ENCODE measurements at places on chromosomes 11 and 22.

- H3K27me3 ChIP-seq, result peaks cover 37% of the 10 kb centered on the region
- H3K27ac ChIP-seq, result peak overlapping the region; percentile 65
- H3K4me3 ChIP-seq, result peak overlapping the region; percentile 75
- H3K4me1 ChIP-seq, result peaks cover 21% of the 10 kb centered on the region
- H3K36me3 ChIP-seq, result no peaks in the 10 kb centered on the region
These were observed 846 bp upstream of the OAF start for GRCh38 chr11:120209746-120210625.

- H3K4me1 ChIP-seq, result peaks cover 7% of the 10 kb centered on the region
- H3K4me3 ChIP-seq, result no peak overlapping the region
- H3K27me3 ChIP-seq, result no peaks in the 10 kb centered on the region
- no peak overlapping the region for H3K27ac ChIP-seq
- H3K36me3 ChIP-seq, result peaks cover 17% of the 10 kb centered on the region
- DNase-seq, result no peak
These were observed 72.8 kb upstream of the CLNS1A start for GRCh38 chr11:77710358-77710757.

- no peak overlapping the region for H3K27ac ChIP-seq
- H3K4me3 ChIP-seq, result no peak overlapping the region
- no peaks in the 10 kb centered on the region for H3K4me1 ChIP-seq
- H3K27me3 ChIP-seq, result no peaks in the 10 kb centered on the region
- DNase-seq, result no peak
These were observed 17.3 kb downstream of the TRPM5 start for GRCh38 chr11:2426826-2427521.

GRCh38 chr11:69808667-69809086 is 10.5 kb downstream of the FGF3 start:
- H3K36me3 ChIP-seq, result no peaks in the 10 kb centered on the region
- H3K4me3 ChIP-seq, result no peak overlapping the region
- no peak for DNase-seq
- H3K4me1 ChIP-seq, result no peaks in the 10 kb centered on the region
- H3K27ac ChIP-seq, result no peak overlapping the region
- peaks cover 11% of the 10 kb centered on the region for H3K27me3 ChIP-seq

GRCh38 chr22:29654420-29654819 is 51.0 kb downstream of the NF2 start:
- H3K4me3 ChIP-seq, result no peak overlapping the region
- H3K27me3 ChIP-seq, result no peaks in the 10 kb centered on the region
- no peak overlapping the region for H3K27ac ChIP-seq
- peaks cover 11% of the 10 kb centered on the region for H3K36me3 ChIP-seq
- DNase-seq, result no peak

DNA sequence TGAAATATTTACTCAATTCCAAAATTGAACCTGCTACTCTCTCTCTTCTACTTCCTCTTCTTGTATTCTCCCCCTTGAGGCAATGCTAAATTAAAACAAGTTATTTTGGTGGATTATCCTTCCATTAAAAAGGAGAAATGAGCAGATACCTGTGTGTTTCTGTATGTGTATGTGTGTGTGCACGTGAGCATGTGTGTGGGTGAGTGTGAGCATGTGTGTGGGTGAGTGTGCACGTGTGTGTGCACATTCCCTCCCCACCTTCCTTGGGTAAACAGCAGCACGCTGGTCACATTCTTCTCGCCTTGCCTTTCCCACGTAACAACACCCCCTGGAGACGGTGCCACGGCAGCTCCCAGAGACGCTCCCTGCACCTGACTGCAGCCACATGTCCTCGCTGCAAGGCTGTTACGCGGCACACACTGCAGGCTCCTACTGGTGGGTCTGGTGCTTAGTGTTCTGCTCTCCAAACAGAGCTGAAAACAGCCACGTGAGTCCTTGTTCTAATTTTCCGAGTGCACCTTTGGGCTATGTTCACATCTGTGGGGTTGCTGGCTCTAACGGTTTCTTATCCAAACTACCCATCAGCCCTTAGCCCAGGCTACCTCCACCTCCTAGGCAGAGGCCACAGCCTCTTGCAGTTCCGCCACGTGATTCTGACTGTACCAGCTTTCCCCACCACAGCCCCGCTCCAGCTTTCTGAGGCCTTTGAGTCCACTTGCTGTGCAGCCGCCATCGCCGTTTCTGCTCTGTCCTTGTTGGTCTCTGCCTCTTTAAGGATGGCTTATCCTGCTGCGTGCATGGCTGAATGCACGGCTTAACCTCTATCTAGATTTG is 123.4 kb downstream of the CTTN start:
- no peak for DNase-seq
- H3K27me3 ChIP-seq, result peaks cover 19% of the 10 kb centered on the region
- H3K4me3 ChIP-seq, result no peak overlapping the region
- H3K27ac ChIP-seq, result no peak overlapping the region

DNA sequence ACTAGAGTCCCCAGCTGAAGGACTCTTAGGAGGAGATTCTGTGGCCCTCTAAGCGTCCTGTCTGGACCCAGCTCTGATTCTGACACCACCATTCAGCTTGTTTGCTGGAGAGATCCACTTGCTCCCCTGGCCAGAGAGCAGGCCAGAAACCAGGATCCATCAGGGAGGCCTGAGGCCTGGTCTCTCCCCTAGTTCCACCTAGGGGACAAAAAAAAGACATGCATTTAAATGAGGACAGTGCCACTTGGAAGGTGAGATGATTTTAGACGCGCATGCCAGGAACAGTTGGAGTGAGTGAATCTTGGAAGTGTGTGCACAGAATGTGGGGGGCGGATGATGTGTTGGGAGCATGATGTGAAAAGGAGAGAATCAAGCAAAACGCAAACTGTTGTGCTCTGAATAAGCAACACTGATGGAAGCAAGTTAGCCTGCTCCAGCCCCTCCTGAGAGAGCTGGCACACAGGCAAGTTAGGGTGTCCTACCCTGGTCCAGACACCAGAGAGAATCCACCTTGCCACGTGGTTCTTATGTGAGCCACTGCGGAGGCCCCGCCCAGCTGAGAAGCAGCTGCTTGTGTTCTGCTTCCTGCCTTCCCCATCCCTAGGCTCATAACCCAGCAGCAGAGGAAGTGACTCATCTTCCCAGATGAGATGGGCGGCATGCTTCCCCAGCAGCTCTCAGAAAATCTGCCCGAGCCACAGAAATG is 8.0 kb upstream of the SLCO2B1 start:
- peak overlapping the region; percentile 89 for H3K27ac ChIP-seq
- peaks cover 22% of the 10 kb centered on the region for H3K27me3 ChIP-seq
- no peaks in the 10 kb centered on the region for H3K36me3 ChIP-seq
- peak; percentile 86 for DNase-seq
- H3K4me1 ChIP-seq, result peaks cover 58% of the 10 kb centered on the region
- peak overlapping the region; percentile 42 for H3K4me3 ChIP-seq

DNA sequence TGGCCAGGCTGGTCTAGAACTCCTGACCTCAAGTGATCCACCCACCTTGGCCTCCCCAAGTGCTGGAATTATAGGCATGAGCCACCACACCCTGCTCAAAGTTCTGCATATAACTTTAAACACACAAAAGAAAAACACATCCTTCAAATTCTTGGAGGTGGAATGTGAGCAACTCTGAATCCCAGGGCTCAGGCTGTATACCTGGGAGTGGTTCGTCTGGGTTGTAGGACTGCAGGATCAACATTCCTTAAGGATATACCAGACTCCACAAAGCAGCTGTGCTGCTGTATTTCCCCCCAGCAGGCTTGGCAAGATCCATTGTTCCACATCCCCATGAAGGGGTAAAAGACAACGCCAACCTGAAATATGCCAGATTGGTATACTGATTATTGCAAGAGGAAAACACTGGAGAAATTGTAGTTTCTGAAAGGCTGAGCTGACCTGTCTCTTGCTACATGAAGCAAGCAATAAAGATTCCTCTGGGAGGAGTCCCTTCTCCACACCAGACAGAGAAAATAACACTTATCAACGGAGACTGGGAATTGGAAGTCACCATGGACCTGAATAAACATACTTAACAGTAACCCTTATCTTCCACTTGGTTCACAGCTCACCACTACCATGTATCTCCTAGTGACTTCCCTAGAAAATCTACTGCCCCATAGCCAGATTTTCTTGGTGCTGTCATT is 12.2 kb upstream of the RPS3 start:
- H3K36me3 ChIP-seq, result no peaks in the 10 kb centered on the region
- H3K27me3 ChIP-seq, result peaks cover 14% of the 10 kb centered on the region
- peaks cover 21% of the 10 kb centered on the region for H3K4me1 ChIP-seq
- no peak overlapping the region for H3K4me3 ChIP-seq
- no peak for DNase-seq
- H3K27ac ChIP-seq, result no peak overlapping the region

GRCh38 chr11:111944651-111945051 is 7.5 kb downstream of the DIXDC1 start:
- no peak overlapping the region for H3K4me3 ChIP-seq
- H3K36me3 ChIP-seq, result no peaks in the 10 kb centered on the region
- H3K27ac ChIP-seq, result no peak overlapping the region

GRCh38 chr11:45678976-45679375 is 13.6 kb upstream of the CHST1 start:
- no peaks in the 10 kb centered on the region for H3K36me3 ChIP-seq
- no peak for DNase-seq
- H3K27me3 ChIP-seq, result no peaks in the 10 kb centered on the region
- no peak overlapping the region for H3K27ac ChIP-seq

- peaks cover 20% of the 10 kb centered on the region for H3K4me1 ChIP-seq
- no peak overlapping the region for H3K27ac ChIP-seq
- peaks cover 21% of the 10 kb centered on the region for H3K27me3 ChIP-seq
- no peak overlapping the region for H3K4me3 ChIP-seq
- no peaks in the 10 kb centered on the region for H3K36me3 ChIP-seq
- DNase-seq, result no peak
These were observed 5.6 kb downstream of the OSBPL5 start for GRCh38 chr11:3159296-3160190.

- DNase-seq, result no peak
- no peak overlapping the region for H3K4me3 ChIP-seq
- H3K36me3 ChIP-seq, result no peaks in the 10 kb centered on the region
- no peak overlapping the region for H3K27ac ChIP-seq
These were observed 95.3 kb upstream of the TBCEL start for GRCh38 chr11:120928627-120929026.

DNA sequence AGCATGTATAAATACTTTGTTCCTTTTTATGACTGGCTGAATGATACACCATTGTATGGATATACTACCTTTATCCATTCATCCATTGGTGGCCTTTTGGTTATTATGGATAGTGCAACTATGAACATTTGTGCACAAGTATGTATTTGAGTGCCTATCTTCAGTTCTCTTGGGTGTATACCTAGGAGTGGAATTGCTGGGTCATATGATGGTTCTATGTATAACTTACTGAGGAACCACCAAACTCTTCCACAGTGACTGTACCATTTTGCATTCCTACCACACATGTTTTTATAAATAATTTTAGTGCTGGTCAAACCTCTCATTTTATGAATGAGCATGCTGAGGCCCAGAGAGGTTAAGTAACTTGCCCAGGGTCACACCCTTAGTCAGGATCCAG is 3.8 kb upstream of the PATZ1 start:
- peaks cover 4% of the 10 kb centered on the region for H3K36me3 ChIP-seq
- no peak overlapping the region for H3K27ac ChIP-seq
- no peak overlapping the region for H3K4me3 ChIP-seq
- peaks cover 10% of the 10 kb centered on the region for H3K4me1 ChIP-seq

GRCh38 chr11:44623731-44624491 is 58.4 kb downstream of the CD82 start:
- H3K4me3 ChIP-seq, result no peak overlapping the region
- no peaks in the 10 kb centered on the region for H3K27me3 ChIP-seq
- H3K36me3 ChIP-seq, result peaks cover 13% of the 10 kb centered on the region
- H3K4me1 ChIP-seq, result peaks cover 14% of the 10 kb centered on the region
- H3K27ac ChIP-seq, result peak overlapping the region; percentile 77

GRCh38 chr11:65133724-65134123 is 595 bp downstream of the SYVN1 start:
- no peaks in the 10 kb centered on the region for H3K27me3 ChIP-seq
- H3K4me3 ChIP-seq, result peak overlapping the region; percentile 99
- peaks cover 32% of the 10 kb centered on the region for H3K36me3 ChIP-seq
- no peak for DNase-seq

- H3K36me3 ChIP-seq, result peaks cover 17% of the 10 kb centered on the region
- H3K4me1 ChIP-seq, result no peaks in the 10 kb centered on the region
- DNase-seq, result no peak
- no peak overlapping the region for H3K27ac ChIP-seq
- no peaks in the 10 kb centered on the region for H3K27me3 ChIP-seq
These were observed 9.3 kb downstream of the SELENOM start for GRCh38 chr22:31097941-31098631.

All from activated CD8-positive, alpha-beta T cell treated with anti-CD3 and anti-CD28 coated beads, Interleukin-2, amount 10 ng/mL, durations not matched to agents 7 days and 5 days (primary cell).